ENCODE measurements at places on chromosomes 7 and 10.

- DNase-seq: no peak
Observed at GRCh38 chr7:154929006-154929726, 73.8 kb downstream of the PAXIP1 start.

- DNase-seq: no peak
Observed at GRCh38 chr7:50821457-50822008, 38.8 kb upstream of the GRB10 start.

DNA sequence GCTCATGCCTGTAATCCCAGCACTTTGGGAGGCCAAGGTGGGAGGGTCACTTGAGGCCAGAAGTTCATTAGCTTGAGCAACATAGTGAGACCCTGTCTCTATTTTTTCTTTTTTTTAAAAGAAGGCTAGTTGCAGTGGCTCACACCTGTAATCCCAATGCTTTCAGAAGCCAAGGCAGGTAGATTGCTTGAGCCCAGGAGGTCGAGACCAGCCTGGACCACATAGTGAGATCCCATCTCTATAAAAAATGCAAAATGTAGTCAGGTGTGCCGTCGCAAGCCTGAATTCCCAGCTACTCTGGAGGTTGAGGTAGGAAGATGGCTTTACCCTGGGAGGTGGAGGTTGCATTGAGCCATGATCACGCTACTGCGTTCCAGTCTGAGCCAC lies 7.5 kb downstream of the NYAP1 start:
- DNase-seq: no peak

DNA sequence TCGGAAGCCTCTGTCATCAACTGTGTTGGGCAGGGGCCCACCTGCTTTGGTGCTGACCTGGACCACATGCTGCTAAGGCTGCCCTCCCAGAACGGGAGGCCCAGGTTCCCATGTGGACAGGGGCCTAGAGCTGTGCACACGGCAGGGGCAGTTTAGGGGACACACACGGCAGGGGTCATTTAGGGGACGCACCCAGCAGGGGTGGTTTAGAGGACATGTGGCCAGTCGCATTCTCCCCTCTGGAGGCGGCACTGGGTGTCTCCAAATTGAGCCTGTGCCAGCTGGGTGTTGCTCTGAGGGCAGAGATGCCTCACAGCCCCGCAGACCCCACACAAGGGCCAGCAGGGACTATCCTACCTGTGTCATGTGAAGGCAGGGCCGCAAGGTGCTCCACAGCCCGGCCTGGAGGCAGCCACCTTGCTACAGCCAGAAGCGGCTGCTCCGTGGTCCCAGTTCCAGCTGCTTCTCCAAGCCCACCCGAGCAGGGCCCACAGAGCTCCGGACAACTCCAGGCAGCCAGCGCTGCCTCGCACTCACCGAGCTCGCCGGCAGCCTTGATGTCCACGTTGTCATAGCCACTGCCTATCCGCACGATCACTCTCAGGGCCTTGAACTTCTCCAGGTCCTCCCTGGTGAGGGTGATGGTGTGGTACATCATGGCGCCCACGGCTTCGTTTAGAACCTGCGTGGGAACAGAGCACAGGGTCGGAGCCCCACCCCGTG lies 60.7 kb downstream of the ZRANB1 start:
- no peak for DNase-seq

- no peak for DNase-seq
Observed at GRCh38 chr7:73438547-73439409, 5.2 kb downstream of the FZD9 start.

DNA sequence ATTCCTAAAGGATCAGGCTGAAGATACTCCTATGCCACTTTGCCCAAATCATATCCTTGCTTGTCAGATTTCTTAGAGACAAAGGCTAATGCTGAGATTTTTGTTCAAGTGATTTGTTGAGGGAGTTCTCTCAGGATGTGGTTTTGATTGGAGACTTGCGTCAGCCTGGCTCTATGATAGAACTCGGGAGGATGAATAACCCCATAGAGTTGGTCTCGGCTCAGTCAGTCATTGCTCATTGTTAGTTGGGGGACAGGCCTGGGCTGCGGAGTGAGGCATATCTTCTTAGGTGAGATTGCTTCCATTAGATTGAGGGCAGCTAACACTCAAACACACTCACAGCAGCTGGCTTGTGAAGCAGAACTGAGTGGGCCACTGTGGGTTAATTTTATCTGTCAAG lies 203.4 kb downstream of the KIF20B start:
- no peak for DNase-seq

- DNase-seq: no peak
Observed at GRCh38 chr10:74382663-74383062, 231.6 kb downstream of the ADK start.

- no peak for DNase-seq
Observed at GRCh38 chr7:6578114-6579084, 1.1 kb downstream of the ZDHHC4 start.
